Suprapubic skin (tissue), 4 donors: ENCODE measurements at places on chromosomes 7 and 10.

DNA sequence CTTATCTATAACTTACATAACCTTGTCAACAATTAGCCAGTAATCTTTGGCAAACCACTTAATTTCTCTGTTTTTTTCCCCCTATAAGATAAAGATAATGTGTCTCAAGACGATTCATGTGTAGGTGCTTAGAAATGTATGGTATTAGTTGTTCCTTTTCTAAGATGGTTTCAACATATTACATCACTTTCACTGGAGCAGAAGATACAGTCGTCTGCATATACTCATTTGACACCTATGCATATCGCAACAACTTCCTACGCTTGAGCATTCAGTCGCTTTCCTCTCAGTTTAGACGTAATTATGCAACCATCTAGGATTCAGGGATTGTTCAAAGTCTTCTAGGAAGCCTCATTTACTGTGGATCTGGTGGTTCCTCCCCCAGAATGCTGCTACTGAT, 396.7 kb downstream of the PHTF2 start:
- DNase-seq = no peak

- peak; percentile 57 for DNase-seq
Measured at GRCh38 chr7:44213206-44213876, 12.6 kb downstream of the YKT6 start.

DNA sequence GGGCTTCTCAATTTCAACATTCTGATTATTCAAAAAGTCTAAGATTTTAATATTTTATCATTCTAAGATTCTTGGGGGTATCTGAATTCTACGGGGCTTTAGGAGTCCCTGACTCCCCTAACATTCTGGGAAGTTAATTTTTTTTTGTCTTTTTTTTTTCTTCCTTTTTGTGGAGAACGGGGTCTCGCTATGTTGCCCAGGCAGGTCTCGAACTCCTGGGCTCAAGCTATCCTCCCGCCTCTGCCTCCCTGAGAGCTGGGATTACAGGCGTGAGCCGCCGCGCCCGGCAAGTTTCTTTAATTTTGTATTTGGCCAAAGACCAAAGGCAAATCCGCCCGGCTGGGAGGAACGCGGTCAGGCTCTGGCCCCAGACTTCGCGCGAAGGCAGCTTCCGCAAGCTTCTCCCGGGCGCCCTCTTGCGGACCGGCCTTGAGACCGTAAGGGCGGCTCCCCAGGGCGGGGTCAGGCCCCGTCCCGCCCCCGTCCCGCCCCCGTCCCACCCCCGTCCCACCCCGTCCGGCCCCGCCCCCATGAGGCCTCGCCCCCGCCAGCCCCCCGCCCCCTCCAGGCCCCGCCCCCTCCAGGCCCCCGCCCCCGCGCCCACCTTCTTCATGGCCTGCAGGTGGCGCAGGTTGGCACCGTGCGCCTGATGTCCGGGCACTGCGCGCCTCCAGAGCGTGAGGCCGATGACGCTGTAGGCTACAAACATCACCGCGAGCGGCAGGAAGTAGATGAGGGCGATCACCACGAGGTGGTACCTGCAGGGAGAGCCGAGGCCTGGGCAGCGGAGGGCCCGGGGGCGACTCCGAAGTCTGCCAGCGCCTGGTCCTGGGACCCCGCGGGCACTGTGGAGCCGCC, 8.2 kb downstream of the TACR2 start:
- DNase-seq = peak; percentile 96

GRCh38 chr7:155713384-155713783, 68.9 kb downstream of the RBM33 start:
- DNase-seq = no peak
